ENCODE measurements at places on chromosomes 6 and 20.
A peak's percentile ranks its signal among the peaks of the same experiment; 100 is the strongest.

DNA sequence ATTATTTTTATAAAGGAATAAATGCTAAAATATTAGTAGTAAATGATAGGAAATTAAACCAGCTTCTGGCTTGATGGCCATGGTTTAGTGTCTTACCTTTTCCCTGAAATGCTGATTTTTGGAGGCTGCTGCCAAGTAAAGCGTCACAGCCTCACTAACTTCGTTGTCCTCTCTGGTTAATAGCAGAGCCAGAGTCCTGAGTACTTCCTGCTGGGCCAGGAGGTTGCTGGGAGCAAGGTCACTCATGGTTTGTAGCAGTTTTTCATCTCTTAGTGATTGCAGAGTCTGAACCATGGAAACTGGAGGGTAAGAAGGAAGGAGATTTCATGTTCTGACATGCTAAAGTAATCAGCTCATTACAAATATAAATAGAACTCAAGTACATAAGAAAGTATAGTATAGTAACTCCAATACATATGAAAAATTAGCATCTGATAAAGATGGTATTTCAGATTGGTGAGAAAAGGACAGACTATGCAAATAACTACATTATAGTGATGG, 26.5 kb upstream of the ARMH2 start:
- no peak for DNase-seq

DNA sequence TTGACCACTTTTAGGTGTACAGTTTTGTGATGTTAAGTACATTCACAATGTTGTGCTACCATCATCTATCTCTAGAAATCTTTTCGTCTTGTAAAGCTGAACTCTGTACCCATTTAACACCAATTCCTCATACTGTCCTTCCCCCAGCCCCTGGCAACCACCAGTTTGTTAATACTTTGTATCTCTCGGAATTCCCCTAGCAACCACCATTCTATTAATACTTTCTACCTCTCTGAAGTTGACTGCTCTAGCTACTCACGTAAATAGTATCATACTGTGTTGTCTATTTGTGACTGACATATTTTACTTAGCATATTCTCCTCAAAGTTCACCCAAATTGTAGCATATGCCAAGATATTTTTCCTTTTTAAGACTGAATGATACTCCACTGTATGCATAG, 82.3 kb upstream of the CLDN20 start:
- DNase-seq, result no peak

DNA sequence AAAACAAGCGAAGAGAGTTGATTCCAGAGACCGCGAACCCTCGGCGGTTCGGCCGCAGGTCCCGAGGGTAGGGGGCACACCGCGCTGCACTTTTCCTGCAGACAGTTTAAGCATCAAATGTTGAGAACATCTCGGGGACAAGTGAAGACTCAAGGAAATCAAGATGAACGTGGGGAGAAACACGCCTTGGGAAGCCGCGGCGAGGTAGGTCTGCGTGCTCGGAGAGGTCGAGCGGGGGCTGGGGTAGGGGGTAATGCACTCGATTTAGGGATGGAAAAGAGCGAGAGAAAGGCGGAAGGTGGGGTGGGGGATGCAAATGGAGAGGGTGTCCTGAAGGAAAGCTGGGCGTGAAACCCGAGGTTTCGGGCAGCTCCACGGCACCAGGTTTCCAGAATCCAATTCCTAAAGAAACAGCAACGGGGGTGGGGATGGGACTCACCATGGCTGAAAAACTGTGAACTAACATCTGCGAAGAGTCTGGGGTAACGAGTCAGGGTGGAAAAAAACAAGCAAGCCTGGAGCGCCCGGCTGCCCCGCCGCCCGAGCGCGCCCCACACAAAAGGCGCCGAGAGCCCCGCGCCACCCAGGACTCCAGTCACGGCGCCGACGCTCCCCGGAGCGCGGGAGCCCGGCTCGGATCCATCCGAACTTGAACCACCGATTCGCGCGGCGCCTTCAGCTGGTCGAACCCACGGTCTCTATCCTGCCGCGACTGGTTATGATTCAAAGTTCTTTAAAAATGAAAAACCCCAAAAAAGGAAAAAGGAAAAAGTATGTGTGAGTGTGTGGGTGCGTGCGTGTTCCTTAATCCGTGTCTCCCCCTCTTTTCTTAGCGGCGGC, 3.5 kb downstream of the TFAP2A start:
- no peak for DNase-seq

DNA sequence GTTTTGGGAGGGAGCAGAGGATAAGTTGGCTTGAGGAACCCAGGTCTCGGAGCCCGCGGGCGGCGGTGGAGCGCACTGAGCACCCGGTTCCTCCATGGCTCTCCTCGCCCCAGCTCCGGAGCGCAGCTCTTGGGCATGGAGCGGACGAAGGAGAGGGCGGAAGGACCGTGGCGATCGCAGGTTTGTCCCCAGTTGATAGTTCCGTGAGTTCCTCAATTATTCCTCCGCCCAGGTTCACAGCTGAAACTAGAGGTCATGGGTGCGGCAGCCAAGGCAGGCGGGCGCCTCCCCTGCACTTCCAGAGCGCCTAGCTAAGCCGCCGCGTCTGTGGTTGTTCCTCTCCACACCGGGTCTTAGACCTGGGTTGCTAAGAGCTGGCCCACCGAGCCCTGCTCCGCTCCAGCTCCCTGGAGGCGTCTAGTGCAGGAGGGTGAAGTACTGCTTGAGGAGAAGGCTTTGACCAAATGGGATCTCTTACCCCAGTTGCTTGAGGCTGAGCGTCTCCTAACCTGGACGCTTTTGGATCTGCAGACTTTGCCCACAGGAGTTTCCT, at the start of gene HTR1B:
Gene HTR1B, minus strand, starts transcription at position 184 of the 553 bp plus-strand sequence. Its CDS starts 88 bp downstream, at position 96.
- DNase-seq, result no peak

DNA sequence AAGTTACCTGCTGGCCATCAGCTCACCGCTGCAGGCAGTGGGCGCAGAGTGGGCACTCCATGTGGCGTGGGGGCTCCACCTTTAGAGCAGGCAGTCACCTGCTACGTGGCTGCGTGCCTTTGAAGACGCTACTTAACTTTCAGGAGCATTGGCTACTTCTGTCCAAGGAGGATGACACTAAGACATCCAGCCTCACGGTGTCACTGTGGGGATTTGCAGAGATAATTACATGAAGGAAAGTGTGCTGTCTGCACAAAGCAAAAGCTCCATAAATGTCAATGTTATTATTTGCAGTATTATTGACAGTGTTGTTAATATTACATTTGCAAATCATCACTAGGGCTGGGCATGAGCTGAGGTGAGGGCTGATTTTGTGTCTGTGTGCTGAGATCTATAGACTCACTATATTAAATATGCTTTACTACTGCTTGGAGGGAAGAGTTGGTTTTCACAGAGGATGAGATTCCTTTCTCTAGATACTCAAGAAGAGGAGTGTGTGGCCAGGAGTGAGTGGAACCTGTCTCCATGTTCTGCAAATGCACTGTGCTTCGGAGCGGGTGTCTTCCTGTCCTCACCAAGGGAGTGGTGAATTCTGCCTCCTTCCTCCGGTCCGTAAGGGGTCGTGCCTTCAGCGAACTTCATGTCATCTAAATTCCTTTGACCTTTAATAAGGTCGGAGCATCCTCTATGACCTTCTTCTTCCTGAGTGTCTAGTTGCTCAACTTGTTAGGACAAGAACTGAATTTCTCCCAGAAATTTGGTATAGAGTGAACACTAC, 165.8 kb upstream of the SYNDIG1 start:
- DNase-seq, result peak; percentile 41
